Stimulated activated CD4-positive, alpha-beta T cell treated with anti-CD3 and anti-CD28 coated beads, Interleukin-4, amount 100 ng/mL, for 24 hours (primary cell): ENCODE measurements at places on chromosomes 13 and 19.

- no peak for DNase-seq
Measured at GRCh38 chr19:39192846-39193245, 3.9 kb upstream of the NCCRP1 start.

DNA sequence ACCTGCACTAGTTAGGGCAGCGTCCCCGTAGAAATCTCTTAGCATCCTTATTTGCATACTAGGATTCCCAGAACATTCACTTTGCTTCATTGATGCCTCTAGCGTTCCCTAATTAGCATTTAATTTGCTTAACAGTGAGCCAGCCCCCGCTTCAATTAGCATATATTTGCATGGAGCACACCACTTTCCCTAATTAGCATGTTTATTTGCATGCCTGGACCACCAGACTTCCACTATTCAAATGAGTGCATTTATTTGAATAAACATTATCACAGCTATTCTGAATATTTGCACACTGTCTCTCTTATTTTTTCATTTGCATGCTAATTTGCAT lies 69.6 kb downstream of the RYR1 start:
- DNase-seq, result no peak

DNA sequence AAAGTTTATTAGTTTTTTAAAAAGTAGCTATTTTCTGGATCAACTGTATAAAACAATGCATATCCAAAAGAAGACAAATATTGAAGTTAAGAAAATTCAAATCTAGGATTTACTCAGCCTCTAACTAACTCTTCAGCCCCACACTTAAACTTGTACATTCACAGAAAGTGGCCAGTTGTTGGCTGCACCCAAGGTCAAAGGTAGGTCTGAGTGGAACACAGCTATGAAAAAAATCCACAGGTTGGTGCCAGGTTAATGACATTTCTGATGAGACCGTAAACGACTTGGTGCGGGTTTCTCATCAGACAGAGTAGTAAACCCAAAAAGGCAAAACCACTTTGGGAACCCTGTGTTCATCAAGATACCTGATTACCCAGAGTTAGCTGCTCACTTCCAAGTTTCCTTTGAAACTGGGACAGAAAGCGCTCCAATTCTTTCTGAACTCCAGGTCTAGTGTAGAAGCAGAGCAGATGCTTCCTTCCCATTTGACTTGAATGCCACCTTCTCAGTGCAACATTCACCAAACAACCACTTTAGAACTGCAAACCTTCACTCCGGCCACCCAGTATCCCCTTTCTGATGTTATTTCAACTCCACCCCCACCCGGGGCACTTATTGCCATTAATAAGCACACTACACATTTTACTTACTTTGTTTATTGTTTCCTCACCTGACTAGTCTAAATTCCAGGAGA lies 208.3 kb upstream of the STARD13 start:
- no peak for DNase-seq

- DNase-seq, result peak; percentile 37
Measured at GRCh38 chr13:114115191-114115671, 17.2 kb downstream of the RASA3 start.
